T-helper 22 cell (primary cell): ENCODE measurements at places on chromosomes 6 and 20.

- no peak for DNase-seq
Observed at GRCh38 chr6:16673011-16673797, 88.1 kb downstream of the ATXN1 start.

DNA sequence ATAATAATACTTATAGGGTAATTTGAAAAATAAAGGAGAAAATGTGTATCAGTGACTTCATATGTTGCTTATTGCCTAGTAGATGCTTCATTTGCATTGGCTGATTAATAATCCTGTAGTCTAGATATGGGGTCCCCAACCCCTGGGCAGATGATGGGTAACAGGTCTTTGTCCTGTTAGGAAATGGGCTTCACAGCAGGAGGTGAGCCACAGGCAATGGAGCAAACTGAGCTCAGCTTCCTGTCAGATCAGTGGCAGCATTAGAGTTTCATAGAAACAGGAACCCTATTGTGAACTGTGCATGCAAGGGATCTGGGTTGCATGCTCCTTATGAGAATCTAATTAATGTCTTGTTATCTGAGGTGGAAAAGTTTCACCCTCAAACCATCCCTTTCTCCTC is 1049.5 kb upstream of the EPHA7 start:
- no peak for DNase-seq

- DNase-seq = no peak
Observed at GRCh38 chr20:20303320-20303719, 64.6 kb upstream of the INSM1 start.

DNA sequence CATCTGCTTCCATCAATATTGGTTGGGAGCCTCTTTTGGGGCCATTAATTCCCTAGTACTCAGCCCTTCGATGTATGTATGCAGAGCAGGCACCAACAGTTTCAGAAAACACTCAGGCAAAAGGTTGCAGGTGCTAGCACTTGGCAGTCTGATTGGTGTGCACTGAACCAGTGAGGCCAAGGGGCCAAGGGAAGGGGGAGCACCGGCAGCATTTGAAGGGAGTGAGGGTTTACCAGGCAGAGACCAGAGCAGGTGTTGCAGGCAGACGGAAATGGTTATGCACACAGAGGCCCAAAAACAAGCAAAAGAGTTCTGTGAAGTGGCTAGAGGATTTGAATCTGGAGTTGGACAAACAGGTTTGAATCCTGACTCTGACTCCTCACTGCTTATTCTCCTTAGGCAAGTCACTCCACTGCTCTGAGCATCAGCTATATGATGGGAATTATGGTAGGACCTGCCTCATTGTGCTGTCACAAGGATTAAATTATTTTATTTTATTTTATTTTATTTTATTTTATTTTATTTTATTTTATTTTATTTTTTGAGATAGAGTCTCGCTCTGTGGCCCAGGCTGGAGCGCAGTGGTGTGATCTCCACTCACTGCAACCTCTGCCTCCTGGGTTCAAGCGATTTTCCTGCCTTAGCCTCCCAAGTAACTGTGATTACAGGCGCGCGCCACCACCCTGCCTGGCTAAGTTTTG is 58.1 kb upstream of the SHLD1 start:
- DNase-seq = no peak

- DNase-seq = no peak
Observed at GRCh38 chr20:47417245-47418068, 61.0 kb upstream of the ZMYND8 start.

DNA sequence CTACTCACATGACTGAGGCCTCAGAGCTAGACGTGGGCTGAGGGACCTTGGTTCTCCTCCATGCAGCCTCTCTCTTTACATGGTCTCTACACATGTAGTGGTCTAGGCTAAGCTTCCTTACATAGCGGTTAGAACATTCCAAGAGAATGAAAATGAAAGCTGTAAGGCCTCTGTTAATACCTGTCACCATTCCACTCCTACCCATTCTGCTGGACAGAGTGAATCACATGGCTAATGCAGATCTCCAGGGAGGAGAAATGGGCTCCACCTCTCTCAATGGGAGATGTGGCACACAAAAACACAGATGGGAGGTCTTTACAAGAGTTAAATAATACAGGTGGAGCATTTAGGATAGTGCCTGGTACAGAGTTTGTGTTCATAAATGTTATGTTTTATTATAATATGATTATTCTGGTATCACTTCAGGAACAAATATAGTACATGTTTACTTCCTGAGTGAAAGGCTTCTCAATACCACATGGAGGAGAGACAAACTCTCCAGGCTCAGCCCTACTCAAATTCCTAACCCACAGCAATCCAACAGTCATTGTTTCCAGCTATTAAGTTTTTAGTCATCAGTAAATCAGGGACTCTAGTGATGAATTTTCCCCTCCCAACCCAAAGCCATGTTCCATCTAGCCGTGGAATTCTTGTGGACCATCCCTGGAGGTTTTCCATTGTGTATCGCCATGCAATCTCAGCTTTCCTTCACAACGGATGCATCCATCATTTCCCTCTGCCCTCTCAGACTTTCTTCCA is 57.9 kb downstream of the ISM1 start:
- no peak for DNase-seq

GRCh38 chr6:161374971-161375873 is 101.4 kb upstream of the AGPAT4 start:
- DNase-seq = no peak

GRCh38 chr20:6848992-6849391 is 81.5 kb downstream of the BMP2 start:
- no peak for DNase-seq

- DNase-seq = no peak
Observed at GRCh38 chr6:3584606-3585005, 127.8 kb upstream of the SLC22A23 start.

DNA sequence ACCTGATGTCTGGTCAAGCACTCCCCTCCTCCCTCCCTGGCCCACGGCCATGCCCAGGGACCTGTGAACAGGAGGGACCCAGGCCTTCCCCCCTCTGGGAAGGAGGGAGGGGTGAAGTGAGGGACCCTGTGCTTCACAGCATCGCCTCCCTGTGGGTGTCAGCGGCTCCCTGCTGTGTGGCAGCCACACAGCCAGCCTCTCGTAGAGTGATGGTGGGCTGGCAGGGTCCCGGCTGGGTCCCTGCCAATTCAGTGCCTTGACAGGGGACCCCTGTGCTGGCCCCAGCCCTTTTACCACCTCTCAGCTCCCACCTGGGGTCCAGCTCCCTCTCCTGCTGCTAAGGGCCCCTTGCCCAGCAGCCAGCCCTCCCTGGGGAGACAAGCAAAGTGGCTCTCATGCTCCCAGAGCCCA is 31.3 kb upstream of the GRM4 start:
- no peak for DNase-seq
